AG04449 (cell line): ENCODE measurements at places on chromosomes 5 and 9.

DNA sequence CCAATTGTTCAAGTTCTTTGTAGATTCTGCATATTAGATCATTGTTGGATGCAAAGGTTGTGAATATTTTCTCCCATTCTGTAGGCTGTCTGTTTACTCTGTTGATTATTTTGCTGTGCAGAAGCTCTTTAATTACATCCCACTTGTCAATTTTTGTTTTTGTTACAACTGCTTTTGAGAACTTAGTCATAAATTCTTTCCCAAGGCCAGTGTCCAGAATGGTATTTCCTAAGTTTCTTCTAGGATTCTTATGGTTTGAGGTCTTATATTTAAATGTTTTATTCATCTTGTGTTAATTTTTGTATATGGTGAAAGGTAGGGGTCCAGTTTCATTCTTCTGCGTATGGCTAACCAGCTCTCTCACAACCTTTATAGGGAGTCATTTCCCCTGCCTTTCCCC is 116.5 kb downstream of the CPLANE1 start:
- no peak for DNase-seq

GRCh38 chr9:134346151-134346550 is 19.9 kb downstream of the RXRA start:
- DNase-seq = no peak

- no peak for DNase-seq
Measured at GRCh38 chr9:108117795-108118194, 628.2 kb upstream of the KLF4 start.

- DNase-seq = no peak
Measured at GRCh38 chr5:176542135-176542595, 5.0 kb upstream of the RNF44 start.

- no peak for DNase-seq
Measured at GRCh38 chr9:101636247-101636646, 41.5 kb upstream of the PPP3R2 start.

DNA sequence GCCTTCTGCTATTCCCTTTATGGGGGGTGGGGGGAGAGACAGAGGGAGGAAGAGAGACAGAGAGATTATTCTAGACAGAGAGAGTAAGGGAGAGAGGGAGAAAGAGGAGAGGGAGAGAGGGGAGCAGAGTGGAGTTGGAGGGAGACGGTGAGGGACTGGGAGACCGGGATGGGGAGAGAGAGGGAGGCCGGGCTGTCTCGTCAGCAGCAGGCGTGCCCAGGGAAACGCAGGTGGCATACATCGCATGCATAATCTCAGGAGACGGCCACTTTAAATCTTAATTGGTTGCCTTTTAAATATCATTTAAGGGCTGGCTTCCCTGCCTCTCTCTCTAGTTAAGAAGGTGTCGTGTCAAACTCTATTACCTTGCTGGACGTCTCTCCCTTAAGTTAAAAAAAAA is 8.4 kb downstream of the IRX4 start:
- DNase-seq = no peak

DNA sequence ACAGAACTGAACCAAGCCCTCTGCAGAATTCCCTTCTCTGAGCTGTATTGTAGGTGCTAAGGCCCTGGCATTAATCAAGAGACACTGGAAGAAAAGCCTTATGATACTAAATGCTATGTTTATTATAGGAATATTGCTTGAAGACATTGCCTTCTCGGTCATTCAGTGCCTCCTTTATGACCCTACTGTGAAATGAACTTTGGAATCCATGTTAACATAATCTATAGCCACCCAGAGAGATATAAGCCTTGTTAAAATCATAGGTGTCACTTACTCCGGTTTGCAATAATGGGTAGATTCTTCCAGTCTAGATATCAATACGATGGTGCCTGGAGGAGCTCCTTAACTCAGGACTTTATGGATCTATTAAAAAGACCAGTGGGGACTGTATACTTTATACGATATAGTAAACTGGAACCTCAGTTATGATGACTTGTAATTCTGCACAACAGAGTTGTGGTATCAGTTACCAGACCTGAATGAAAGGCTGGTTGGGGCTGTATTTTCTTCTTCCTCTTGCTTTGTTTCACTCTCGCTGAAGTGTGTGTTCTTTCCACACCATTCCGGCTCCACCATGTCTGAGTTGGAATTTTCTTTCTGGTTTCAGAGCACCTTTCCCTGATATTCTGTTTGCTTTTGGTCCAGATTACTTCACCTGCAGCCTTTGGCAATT is 154.5 kb downstream of the DROSHA start:
- no peak for DNase-seq

- no peak for DNase-seq
Measured at GRCh38 chr5:74542482-74542881, 98.0 kb downstream of the ENC1 start.

DNA sequence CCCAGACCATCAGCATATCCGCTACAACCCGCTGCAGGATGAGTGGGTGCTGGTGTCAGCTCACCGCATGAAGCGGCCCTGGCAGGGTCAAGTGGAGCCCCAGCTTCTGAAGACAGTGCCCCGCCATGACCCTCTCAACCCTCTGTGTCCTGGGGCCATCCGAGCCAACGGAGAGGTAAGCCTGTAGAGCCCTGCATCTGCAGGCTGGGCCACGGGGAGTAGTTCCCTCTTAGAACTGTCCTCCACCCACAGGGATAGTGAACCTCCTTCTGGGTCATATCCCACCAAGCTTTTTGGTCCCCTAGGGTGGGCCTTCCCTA is 569 bp downstream of the GALT start:
- no peak for DNase-seq

- DNase-seq = no peak
Measured at GRCh38 chr5:128213340-128213739, 129.8 kb downstream of the SLC12A2 start.
